ENCODE measurements at places on chromosomes 3 and 15. TPM values are rescaled to one million over a fixed set of nuclear protein-coding genes. Genes with fewer than 3 reads are reported as not detected.

DNA sequence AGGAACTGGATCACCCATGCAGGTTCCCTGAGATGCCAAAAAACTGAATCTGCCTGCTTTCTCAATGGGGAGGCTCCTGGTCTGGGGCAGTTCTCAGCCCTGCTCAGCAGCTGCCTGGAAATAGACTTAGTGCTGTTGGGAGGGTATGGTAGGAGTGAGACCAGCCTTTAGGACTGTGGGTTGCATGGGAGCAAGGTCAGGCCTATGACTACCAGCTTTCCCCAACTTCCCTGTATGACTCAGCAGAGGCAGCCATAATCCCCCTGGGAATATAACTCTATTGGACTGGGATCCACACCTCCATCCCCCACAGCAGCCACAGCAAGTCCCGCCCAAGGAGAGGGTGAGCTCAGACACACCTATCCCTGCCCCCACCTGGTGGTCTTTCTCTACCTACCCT is 87.0 kb downstream of the CFAP44 start:
- no peak for DNase-seq

DNA sequence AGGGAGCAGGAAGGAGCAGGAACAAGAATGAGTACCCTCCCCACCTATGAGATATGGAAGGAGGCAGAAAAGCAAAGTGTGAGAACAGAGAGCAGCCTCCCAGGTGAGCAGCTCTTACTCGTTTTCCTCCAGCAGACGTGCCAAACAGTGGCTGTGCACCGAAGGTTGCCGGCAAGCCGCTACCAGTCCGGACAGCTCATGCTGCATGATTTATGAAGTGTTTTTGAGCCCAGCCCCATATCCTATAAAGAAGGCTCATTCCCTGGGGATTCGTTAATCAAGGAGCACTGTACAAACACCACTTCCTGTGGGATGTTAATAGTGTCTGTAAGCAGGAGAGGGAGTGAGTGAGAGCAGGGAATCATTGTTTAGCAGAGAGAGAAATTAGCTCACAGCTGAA is 118.3 kb upstream of the FOXB1 start:
- DNase-seq = no peak

The DPPA2 gene
- 0.72 TPM for polyA plus RNA-seq

DNA sequence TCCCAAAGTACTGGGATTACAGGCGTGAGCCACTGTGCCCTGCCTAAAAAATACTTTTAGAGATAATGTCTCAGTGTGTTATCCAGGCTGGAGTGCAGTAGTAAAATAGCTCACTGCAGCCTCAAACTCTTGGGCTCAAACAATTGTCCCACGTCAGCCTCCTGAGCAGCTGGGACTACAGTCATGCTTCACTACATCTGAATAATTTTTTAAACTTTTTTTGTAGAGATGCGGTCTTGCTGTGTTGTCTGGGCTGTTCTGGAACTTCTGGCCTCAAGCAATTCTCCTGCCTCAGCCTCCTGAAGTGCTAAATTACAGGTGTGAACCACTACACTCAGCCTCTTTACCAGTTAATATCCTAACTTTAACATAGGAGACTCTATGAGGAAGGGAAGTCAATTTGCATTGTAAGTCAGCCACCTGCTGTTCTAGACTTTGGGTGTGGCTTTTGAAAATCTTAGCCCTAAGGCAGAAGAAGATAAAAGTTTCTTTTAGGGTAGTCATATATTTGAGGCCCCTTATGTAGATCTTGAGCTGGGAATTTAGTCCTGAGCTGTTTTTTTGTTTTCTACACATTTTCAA is 78.2 kb upstream of the RASGRP1 start:
- no peak for DNase-seq

The P2RY14 gene
- 0.79 TPM for polyA plus RNA-seq

GRCh38 chr15:42413920-42414319 is 54.6 kb downstream of the CAPN3 start:
- no peak for DNase-seq

DNA sequence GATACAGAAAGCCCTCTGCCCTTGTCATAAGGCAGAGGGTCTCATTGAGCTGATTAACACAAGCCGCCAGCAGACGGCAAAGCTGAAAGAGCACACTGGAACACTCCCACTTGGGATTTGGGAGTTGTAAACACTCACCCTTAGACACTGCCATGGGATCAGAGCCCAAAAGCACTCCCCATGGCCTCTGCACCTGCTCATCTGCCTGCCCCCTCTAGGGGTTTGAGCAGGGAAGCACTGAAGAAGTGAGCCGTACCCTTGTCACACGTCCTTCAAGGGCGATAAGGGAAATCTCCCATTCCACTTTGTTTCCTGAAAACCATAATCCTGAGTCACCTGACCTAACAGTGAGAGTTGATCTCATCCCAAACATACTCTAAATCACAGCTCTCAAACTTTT is 14.7 kb downstream of the FSIP1 start:
- DNase-seq = no peak

- DNase-seq = no peak
Measured at GRCh38 chr15:58179741-58180381, 41.7 kb downstream of the AQP9 start.

DNA sequence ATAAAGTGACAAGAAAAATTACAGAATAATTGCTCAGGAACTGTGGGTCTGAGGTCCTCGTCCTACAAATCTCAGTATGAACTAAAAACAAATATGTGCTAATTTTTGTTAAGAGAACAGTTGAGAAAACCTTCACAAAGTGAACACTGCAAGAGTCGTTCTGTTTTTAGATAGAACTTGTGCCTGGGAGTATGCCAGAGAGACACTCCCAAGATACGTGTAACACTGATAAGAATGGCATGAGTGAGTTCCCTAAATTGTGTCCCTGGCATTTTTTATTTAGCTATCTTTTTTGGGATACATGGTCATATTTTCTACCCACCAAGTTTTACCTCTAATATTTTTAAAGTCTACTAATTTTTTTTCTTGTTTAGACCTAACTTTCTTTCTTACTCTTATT is 860.0 kb upstream of the NR2F2 start:
- no peak for DNase-seq

DNA sequence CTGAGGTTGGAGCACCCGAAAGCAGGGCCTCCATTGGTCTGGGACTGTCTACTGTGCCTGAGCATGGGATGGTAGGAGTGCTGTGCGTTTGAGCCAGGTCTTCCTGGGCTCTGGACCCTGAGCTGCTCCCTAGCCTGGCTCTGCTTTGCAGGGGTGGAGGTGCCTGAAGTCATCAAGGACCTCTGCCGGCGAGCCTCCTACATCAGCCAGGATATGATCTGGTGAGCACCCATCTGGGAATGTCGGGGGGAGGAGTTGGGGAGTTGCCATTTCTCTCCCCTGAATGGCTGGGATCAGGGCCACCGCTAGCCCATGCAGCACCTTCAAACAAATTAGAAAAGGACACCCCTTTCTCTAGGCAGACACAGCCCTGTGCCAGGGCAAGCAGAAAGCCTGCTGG is 20.7 kb downstream of the DUOX1 start:
- DNase-seq = no peak

DNA sequence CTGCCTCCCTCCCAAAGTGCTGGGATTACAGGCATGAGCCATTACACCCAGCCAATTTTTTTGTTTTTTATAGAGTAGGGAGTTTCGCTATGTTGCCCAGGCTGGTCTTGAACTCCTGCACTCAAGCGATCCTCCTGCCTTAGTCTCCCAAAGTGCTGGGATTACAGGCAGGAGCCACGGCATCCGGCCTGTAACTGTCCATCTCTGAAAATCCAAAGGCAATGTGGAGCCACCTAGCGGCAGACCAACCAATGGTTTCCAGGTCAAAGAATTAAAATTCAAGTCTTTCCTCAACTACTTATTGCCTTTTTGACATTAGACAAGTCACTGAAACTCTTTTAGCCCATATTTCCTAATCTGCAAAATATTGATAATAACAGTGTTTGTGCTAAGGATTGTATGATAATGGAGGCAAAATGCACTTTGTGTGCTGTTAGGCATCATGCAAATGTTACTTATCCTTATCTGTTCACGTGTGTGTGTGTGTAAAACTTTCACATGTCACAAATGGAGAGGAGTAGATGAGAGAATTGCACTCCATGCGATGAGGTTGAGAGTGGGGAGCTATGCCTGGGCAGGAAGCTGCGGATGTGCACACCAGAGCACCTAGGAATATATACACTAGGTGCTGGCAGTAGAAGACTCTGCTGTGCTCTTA is 48.7 kb downstream of the COL8A1 start:
- no peak for DNase-seq

DNA sequence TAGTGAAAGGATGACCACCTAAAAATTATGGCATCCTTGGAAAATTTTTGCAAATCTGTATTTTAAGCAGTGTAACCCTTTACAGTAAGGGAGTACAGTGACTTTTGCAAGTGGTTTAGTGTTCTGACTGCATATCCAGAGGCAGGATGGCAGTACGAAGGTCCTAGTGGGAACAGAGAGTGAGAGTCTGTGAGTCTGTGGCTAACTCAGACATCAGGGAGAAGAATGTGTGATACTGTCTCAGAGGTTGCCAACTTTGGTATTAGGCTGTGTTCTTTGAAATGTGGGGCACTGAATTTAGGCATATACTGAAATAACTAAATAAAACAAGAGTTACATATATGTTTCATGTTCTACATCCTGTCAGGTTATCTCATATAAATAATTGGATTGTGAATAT is 25.7 kb downstream of the PRKCI start:
- DNase-seq = no peak

The ZNF80 gene
- 0.06 TPM for polyA plus RNA-seq

DNA sequence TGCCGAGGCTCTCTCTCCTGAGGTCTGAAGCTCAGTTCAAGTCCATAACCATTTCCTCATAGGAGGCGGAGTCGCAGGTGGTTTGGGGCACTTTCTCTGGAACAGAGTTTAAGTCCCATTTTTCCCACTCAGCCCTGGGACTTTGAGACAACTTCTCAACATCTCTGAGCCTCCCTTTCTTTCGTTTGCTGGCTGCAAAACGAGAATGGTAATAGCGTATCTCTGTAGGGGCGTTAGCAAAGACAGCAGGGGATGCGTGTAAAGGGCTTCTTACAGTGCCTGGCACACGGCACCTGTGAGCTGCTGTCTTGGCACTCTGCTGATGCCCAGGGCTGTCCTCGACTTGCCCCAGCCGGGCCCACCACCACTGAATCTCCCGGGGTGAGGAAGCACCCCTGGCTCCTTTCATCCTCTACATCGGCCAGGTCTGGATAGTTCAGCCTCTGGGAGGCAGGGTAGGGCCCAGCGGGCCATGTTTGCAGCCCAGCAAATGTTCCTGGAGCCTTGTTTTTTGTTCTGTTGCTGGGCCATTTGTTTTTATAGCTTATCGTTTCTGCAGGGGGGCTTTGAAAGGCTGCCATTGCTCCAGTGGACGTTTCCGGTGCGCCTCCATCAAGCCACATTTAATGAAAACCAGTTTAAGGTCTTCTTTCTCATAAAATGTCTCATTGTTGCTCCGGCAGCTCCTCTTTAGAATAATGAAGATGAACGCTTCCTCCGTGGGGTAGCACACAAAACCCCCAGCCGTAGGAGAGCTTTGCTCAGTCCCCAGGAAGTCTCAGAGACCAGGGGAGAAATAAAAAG is 60.0 kb upstream of the WNT5A start:
- DNase-seq = no peak

- no peak for DNase-seq
Measured at GRCh38 chr3:13370609-13371008, 49.5 kb downstream of the NUP210 start.

The TM4SF4 gene
- polyA plus RNA-seq = 5.2 TPM

DNA sequence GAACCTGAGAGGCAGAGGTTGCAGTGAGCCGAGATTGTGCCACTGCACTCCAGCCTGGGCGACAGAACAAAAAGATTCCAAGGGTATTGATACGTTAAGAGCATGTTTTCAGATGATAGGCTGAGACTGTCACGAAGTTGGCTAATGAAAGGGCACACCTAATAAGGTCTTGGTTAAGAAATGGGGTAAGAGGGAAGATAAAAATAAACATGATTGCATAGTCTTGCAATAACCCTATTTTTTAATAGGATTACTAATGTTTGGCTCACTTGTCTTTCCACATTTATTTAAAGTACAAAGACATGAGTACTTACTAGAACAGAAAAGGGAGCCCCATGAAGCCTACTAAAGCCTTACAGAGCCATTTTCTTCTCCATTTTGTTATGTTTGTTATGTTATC is 109.0 kb downstream of the FRMD4B start:
- no peak for DNase-seq

GRCh38 chr3:151638555-151639417 is 94.9 kb upstream of the AADACL2 start:
- peak; percentile 6 for DNase-seq

DNA sequence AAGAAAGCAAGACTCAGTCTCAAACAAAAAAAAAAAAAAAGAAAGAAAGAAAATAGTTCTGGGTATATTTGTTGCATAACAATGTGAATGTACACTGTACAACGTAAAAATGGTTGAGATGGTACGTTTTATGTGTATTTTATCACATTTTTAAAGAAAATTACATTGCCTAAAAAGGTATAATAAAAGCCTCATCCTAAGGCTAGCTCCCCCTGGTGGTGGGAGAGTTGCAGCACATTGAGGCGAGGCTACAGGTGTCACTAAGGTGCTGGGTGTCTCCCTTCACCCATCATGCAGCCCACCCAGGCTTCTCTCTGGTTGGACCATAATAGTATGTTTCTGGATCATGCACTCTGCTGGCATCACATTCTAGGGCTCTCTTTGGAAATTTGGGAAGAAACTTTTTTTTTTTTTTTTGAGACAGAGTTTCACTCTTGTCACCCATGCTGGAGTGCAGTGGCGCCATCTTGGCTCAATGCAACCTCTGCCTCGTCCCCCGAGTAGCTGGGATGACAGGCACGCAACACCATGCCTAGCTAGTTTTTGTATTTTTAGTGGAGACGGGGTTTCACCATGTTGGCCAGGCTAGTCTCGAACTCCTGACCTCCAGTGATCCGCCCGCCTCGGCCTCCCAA is 12.4 kb upstream of the RAB11A start:
- DNase-seq = no peak

GRCh38 chr15:32952901-32953532 is 235.2 kb downstream of the GREM1 start:
- peak; percentile 41 for DNase-seq

DNA sequence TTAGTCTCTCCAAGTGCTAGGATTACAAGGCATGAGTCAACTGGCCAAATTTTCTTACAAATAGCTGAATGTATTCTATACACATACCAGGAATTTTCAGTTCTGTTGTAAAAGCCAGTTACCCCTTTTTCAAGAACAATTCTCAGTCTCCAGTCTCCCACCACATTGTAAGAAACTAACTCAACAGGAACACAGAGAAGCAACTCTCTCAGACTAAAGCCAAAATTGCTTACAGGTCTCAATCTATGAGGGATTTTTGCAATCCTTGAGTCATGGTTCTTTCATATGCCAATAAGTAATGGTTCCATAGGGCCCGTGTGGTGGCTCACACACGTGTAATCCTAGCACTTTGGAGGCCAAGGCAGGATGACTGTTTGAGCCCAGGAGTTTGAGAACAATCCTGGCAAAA is 8.5 kb downstream of the IP6K2 start:
- no peak for DNase-seq

DNA sequence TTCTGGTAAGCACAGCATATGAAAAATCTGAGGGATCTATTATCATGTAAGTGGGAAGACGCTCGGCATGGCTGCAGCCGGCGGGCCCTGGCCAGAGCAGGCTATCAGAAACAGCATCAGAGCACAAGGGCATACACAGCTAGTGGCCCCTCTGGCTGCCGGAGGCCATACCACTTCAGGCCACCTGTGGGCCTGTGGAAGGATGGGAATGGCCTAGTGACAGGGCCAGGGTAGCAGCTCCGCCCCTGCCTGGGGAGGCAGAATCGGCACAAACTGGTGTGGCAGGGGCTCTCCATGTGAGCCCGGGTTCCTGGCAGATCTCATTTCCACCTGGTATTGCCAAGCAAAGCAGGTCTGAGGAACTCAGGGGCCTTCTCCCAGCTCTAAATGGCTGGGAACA is 46.4 kb downstream of the SH3BP5 start:
- no peak for DNase-seq

Data from left renal cortex interstitium (tissue), 4 donors.